DND-41 (cell line): ENCODE measurements at places on chromosomes 11 and 22.

GRCh38 chr11:36273110-36273509, 16.1 kb downstream of the COMMD9 start:
- no peak for DNase-seq

DNA sequence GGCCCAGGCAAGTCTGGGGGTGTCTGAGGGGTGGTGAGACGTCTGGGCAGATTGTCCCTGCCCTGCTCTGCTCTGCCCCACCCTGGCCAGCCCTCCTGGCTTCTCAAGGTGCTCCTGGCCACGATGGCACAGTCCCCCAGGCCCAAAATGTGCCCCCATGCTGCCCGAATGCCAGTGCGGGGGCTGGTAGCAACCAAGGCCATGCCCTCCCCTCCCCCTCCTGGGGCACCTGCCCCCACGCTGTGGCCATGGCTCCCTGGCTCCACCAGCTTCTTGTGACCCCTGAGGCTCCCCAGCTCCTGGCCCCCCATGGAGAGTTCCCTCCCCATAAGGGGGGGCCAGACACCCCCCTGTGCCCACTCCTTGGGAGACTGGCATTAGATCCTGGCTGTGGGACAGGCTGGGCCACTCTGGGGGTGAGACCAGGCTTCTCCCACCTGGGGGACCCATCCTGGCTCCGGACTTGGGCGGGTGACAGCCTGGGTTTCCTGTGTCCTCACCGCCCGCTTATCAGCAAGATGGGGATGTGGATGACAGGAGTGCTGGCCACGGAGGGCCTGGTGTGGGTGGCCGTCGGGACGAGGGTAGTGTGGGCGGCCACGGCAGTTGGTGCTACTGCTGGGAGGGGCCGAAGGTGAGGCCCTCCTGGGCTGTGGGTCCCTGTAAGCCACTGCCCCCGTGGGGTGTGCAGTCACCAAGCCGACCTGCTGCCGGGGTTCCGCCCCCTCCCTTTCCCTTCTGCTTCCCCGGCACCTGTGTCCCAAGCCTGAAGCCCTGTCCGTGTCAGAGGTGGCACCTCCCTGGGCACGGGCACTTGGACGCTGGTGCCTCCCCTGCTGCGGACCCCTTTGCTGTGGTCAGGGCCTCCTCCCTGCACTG, 15.9 kb upstream of the MUC6 start:
- DNase-seq = no peak

GRCh38 chr11:126716456-126717083, 284.0 kb downstream of the KIRREL3 start:
- DNase-seq = peak; percentile 65

- no peak for DNase-seq
Observed at GRCh38 chr22:36982136-36982535, 37.1 kb downstream of the TST start.

DNA sequence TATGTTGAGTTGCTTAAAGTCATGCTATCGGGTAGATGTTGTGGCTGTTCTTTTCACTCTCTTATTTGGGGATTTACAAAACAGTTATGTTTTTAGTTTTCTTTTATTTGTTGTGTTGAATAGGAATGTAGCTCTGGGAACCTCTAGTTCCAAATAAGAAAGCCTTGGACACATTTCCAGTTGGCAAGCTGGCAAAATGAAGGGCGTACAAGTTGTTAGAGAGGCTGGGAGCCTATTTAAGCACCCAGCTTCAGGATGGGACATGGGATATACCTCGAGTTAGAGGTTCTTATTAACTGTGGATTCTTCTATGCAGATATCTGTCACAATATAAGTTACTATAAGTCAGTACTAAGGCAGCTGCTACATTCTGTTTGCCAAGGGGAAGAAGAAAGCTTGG, 22.8 kb downstream of the PPARA start:
- no peak for DNase-seq

GRCh38 chr11:111777094-111778046, 11.2 kb upstream of the PPP2R1B start:
- peak; percentile 32 for DNase-seq

DNA sequence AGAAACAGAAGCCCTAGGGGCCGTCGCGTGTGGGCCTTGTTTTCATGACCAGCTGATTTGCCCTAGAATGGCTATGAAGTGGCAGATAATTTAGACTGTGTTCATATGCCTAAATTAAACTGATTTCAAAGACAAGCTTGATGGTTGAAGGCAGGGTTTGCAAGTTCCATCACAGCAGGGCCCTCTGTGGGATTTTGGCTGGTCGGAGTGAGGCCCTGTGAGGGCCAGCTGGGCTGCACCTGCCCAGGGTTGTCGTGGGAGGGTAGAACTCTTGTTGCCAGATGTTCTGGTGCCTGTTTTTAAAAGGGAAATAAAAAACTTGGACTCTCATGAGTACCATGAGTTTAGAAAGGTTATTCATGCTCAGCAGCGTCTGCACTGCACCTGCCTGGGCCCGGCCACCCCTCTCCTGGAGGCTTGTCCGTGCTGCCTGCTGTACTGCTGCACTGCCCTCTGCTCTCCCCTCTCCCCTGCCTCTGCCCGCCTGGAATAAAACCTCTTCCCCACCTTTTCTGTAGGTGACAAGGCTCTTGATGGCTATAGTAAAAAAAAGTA, 44.1 kb downstream of the AP2A2 start:
- no peak for DNase-seq

GRCh38 chr22:39942439-39943230, 17.6 kb upstream of the TMA7B start:
- no peak for DNase-seq

DNA sequence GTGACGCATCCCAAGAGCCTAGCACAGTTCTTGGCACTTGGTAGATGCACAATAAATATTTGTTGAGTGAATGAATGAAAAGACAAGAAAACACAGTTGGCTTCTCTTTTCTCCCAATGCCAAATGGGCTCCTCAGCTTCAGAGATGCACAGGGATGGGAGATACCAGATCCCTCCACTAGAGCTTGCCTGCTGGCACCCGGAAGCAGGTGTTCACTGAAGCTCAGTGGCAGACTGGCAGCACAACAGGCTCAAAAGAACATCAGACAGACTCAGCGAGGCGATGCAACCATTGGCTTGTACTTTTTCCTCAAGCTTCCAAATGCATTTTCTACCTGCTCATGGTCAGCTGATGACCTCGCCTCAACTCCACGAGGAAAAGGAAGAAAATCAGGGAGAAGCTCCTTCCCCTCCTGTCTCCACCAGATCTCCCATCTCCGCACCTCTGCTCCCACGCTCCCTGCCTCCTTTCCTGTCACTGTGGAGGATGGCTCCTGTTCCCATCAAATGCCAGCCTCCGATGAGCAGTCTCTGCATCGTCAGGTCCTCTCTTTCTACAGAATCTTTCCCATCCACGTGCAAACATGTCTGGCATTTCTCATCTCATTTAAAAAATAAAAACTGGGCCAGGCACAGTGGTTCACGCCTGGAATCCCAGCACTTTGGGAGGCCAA, 5.8 kb downstream of the RAPSN start:
- peak; percentile 35 for DNase-seq

DNA sequence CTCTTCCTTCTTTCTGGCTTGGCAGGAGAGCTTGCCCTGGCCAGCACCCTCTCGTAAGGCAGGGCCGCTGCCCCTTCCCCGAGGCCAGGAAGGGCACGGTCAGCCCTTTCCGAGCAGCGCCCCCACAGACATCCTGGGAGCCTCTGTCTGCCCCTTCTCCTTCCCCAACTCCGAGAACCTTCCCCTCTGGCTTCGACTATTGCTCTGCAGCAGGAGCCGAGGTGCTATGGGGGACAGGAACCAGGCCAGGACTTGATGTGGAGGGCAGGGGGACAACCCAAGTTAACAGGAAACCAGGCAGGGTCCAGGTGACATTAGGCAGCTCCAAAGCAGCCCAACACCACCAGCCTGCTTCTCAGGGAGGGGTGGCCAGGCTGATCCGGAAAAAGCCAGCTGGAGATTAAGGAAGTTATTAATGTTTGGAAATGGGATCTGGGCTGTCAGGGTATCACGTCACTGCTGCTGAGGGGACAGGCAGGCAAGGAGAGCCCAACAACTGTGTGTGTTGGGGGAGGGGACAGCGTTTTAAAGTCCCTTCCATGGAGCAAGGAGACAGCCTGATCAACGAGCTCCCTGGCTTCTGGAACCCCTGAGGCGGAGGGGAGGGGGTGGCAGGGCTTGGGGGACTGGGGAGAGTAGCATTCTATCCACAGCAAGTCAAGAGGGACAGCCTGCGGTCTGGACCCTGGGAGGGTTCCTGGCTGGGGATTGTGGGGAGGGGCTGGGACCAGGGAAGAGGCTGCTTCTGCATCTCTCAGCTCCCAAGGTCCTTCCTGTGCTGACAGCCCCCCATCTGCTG, 27.3 kb downstream of the SYT7 start:
- no peak for DNase-seq

DNA sequence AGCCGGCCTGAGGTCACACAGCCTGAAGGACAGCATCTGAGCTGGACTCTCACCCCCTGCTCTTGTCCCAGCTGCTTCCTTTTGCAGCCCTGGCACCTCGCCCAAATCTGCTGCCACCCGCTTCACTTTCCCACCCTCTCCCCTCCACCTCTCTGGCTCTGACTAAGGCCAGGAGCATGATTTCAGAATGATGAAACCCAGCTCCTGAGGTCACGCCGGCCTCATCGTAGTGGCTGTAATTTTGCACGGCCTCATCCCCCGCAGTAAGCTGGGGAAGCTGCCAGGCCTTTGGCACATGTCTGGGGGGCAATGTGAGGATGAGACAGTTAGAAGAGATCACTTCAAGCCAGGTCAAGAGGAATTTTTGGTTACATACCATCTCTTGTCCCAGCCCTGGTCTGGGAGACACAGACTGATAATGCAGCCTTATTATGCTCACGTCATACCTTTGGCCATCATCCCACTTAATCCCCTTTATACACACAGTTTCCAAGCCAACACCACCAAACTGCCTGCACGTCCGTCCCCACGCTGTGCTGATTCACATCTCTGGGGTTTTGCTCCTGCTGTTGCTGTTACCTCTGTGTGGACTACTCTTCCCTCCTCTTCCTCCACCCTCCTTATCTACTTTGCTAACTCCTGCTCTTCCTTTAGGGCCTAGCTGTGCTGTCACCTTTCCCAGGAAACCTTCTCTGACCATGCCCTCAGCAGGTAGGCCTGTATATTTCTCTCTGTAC, 58.1 kb downstream of the CHRDL2 start:
- no peak for DNase-seq

DNA sequence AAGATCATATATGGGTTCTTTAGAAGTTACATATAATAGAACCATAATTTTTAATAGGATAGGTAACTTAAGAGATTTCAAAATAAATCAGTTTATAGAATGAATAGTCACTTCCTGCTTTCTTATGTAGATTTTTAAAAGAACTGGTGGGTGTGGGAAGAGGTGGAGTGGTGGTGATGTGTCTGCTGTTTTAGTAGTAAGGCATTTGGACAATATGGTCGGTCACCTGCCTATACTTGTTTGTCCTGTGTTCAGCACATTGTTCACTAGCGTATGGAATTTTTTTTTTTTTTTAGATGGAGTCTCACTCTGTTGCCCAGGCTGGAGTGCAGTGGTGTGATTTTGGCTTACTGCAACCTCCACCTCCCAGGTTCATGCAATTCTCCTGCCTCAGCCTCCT, 39.3 kb downstream of the CCDC81 start:
- DNase-seq = no peak

GRCh38 chr11:22189660-22190059, 3.2 kb upstream of the ANO5 start:
- DNase-seq = no peak

DNA sequence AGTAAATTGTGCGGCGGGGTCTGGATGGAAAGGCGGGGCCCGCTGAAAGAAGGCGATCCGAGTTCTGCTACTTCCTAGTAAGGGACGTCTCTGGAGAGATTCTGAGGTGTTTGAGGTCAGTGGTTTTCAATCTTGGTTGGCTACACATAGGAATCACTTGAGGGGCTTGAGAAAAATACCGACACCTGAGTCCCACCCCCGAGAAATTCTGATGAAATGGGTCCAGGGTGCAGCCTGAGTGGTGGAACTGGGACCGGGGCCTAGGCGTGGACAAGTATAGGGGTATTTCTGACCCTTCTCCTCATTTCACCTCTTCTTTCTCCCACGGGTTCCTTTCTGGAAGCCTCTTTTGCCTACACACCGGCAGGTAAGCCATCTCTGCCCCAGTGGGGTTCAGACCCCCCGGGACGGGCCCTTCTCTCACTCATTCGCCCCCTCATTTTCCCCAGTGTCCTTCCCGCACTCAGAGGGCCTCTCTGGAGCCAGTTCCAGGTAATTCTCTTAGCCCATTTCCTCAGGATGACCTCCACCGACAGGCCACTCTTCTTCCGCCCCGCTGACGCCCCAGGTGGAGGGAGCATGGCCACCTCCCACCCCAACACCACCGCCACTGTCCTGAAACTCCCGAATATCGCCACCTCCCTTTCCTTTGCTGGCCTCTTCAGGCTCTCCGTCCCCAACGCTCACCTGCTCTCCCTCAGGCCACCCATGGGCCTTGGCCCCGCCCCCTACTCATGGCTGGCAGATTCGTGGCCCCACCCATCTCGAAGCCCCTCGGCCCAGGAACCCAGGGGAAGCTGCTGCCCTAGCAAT, 11.8 kb downstream of the ROBO3 start:
- no peak for DNase-seq

- DNase-seq = no peak
Observed at GRCh38 chr11:114302663-114303062, 6.5 kb downstream of the NNMT start.

DNA sequence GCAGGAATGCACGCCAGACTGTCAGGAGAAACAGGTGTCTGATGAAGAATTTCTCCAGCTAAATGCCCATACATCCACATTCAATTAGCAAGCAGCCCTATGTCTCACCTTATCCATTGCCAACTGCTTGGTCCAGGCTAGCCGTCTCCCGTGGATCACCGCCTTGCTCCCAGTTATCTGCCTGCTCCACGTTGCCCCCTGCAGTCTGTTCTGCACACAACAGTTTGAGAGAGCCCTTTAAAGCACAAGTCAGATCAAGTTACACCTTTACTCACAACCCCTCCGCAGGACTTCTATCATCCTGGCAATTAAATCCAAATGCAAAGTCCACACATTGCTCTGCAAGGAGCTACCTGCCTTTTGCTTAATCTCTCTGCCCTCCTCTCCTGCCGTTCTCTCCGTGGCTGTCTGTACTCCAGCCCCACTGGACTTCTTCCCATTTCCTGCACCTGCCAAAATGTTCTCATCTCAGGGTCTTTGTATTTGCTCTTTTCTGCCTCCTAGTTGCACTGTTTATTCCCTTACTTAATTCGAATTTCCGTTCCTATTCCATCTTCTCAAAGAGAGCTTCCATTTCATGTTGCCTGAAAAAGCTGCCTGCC, 185.3 kb upstream of the LARGE1 start:
- DNase-seq = peak; percentile 9

DNA sequence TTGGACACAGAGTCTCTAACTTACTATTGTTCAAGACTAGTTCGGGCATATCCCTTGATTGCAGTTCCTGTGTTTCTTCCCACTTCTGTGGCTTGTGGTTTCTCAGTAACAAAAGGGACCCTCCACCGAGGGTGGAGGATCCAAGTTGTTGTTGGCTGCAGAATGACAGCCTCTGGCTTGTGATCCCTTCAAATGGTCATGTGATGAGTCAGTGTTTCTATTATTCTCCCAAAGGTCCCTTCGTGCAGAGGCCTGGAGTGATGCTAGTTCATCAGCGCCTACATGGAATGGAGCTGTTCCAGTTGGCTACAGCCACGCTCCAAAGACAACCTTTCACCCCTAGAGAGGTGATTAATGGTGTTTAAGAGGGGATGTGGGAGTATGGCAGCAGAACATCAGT, 2.6 kb upstream of the VWCE start:
- DNase-seq = no peak

GRCh38 chr11:20002312-20003216, 157.7 kb downstream of the DBX1 start:
- DNase-seq = no peak
